ENCODE measurements at places on chromosomes 2 and 18. TPM values are rescaled to one million over a fixed set of nuclear protein-coding genes. Genes with fewer than 3 reads are reported as not detected.

Gene PLEKHB2
- total RNA-seq, result 51.3 TPM

Gene DOK6
- total RNA-seq, result not detected

Gene CYS1
- total RNA-seq, result 0.09 TPM

Gene PDE1A
- total RNA-seq, result 2.4 TPM

Gene SUCLG1
- 70.4 TPM for total RNA-seq

Gene GAD1
- total RNA-seq, result not detected

Gene RETSAT
- total RNA-seq, result 73.3 TPM

Gene LOXL3
- total RNA-seq, result 0.48 TPM

Gene ANO7
- not detected for total RNA-seq

Gene TSGA10
- total RNA-seq, result 6.9 TPM

Gene G6PC2
- total RNA-seq, result not detected

Gene AGXT
- not detected for total RNA-seq

Gene SLC23A3
- 0.92 TPM for total RNA-seq

Gene KIAA2012
- total RNA-seq, result not detected

Gene CENPA
- 3.4 TPM for total RNA-seq

Gene IL36RN
- total RNA-seq, result 37.2 TPM

Gene RTKN
- 20.2 TPM for total RNA-seq

Gene IL18R1
- total RNA-seq, result 5.5 TPM

Gene MC5R
- total RNA-seq, result 0.57 TPM

Gene HAAO
- 0.61 TPM for total RNA-seq

Gene NRP2
- 7.1 TPM for total RNA-seq

Gene CNGA3
- 0.44 TPM for total RNA-seq

Gene MCM6
- total RNA-seq, result 25.5 TPM

Gene MC4R
- not detected for total RNA-seq

Gene DPP4
- 0.97 TPM for total RNA-seq

Gene BUB1
- total RNA-seq, result 26.5 TPM

Gene SPATS2L
- 91.9 TPM for total RNA-seq

Gene ARID5A
- 6.3 TPM for total RNA-seq

Gene ERMN
- total RNA-seq, result 0.04 TPM

Gene LAMA3
- total RNA-seq, result 28.7 TPM

Gene DSEL
- total RNA-seq, result 2.2 TPM

Gene HOXD3
- not detected for total RNA-seq

Gene ZNF892
- total RNA-seq, result 4.7 TPM

Gene SIX2
- not detected for total RNA-seq

Gene VWA3B
- total RNA-seq, result not detected

Gene NPHP1
- total RNA-seq, result 1.2 TPM

Gene ALPP
- not detected for total RNA-seq

Gene TMEM247
- not detected for total RNA-seq

Gene ALLC
- not detected for total RNA-seq

Gene IL36G
- 223 TPM for total RNA-seq

Gene UNC50
- 18.3 TPM for total RNA-seq

Gene CFC1
- total RNA-seq, result not detected

Gene LYG2
- total RNA-seq, result not detected

Gene FKBP7
- total RNA-seq, result 0.83 TPM

Gene UGT1A10
- total RNA-seq, result 29.3 TPM

Gene PTPRN
- total RNA-seq, result not detected

Gene ABCB11
- total RNA-seq, result 0.68 TPM

Gene ZNF521
- 11.3 TPM for total RNA-seq

Gene UNC80
- total RNA-seq, result not detected

Gene KCNK3
- total RNA-seq, result 0.66 TPM

Gene GALNT14
- total RNA-seq, result 18.9 TPM

Gene HPCAL1
- total RNA-seq, result 15.5 TPM

Gene REG3G
- total RNA-seq, result not detected

Gene ALKAL2
- not detected for total RNA-seq

Gene ESPNL
- total RNA-seq, result 0.88 TPM

Gene GCFC2
- 13.7 TPM for total RNA-seq
